Stimulated activated CD4-positive, alpha-beta T cell treated with anti-CD3 and anti-CD28 coated beads, Interleukin-15, amount 100 ng/mL, for 48 hours (primary cell): ENCODE measurements at places on chromosomes 5 and 9.
A peak's percentile ranks its signal among the peaks of the same experiment; 100 is the strongest.

DNA sequence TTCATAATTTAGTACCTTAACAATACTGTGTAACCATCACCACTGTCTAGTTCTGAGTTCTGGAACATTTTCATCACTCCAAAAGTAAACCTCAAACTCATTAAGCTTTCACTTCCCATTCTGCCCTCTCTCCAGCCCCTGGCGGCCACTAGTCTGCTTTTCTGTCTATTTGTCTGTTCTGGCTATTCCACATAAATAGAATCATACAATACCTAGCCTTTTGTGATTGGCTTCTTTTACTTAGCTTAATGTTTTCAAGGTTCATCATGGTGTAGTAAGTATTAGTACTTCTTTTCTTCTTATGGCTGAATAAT, 138.7 kb downstream of the RAPGEF6 start:
- no peak for DNase-seq

GRCh38 chr9:124718928-124719327, 52.2 kb downstream of the NR6A1 start:
- no peak for DNase-seq

GRCh38 chr5:158305861-158306260, 446.9 kb upstream of the CLINT1 start:
- no peak for DNase-seq

DNA sequence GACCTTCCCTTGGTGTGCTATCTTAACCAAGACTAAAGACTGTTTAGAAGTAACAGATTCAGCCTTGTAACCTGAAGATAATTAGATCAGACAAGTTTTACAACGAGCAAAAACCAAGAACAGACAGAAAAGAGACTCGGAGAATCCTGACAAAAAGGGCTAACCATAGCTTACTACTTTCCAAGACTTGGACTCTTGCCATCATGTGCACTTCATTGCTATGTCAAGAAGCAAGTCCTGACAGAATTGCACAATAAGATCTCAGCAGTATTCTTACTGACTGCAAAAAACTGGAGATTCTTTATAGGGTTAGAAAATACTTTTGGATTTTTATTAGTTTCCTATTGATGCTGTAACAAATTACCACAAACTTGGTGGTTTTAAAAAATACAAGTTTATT, 1539.0 kb upstream of the NUDT12 start:
- no peak for DNase-seq

DNA sequence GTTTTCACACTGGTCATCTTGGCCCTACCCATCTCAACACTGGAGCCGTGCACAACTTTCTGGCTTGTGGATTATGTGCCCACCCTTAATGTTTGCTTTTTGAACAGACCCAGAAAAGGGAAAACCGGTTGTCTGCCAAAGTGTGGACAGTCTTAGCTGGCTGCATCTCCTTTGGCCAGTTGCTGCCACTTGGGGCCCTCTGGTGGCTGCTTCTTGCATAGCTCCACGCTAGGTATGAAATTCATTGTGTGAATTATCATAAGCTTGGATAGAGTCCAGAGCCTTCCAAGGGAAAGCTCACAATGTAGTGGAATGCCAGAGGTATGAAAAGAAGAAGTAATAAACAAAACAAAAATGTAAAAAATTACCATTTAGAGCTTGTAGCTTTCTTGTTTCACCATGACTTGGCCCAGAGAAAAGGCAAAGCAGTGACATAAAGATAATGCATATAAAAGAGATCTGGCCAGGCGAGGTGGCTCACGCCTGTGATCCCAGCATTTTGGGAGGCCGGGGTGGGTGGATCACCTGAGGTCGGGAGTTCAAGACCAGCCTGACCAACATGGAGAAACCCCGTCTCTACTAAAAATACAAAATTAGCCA, 12.5 kb upstream of the SLC36A3 start:
- peak; percentile 46 for DNase-seq

DNA sequence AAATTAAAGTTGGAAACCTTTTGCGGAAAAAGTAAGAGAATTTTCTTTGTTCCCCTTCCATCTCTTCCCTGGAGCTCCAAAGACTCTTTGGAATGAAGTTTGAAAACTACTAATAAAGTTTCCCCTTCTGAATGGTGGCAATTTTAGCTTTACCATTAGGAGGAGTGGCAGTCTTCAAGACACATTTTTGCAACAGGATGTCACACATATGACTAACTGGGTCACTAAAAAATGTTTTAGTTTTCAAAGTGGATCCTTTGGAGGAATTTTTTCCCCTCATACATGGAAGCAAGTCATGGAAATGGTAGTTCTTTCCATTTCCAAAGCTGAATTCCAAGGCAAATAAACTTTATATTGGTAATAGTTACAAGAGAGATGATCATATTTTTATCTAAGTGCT, 15.6 kb downstream of the FBXO4 start:
- no peak for DNase-seq

DNA sequence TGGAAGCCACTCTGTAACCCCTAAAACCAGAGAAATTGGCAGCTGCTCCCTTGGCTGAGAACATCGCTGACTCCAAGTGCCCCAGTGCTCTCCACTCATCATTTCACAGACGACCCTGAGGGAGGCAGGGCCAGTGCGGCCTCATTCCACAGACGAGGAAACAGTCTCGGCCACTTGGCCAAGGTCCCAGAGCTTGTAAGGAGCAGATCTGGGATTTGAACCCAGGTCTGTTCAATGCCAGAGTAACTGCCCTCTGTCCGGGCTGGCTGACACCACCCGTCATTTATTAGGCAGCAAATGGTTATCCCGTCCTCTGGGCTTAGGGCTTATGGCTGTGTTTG, 19.9 kb upstream of the IER5L start:
- DNase-seq: no peak

GRCh38 chr5:141413540-141414069, 818 bp downstream of the PCDHGA10 start:
- DNase-seq: no peak

DNA sequence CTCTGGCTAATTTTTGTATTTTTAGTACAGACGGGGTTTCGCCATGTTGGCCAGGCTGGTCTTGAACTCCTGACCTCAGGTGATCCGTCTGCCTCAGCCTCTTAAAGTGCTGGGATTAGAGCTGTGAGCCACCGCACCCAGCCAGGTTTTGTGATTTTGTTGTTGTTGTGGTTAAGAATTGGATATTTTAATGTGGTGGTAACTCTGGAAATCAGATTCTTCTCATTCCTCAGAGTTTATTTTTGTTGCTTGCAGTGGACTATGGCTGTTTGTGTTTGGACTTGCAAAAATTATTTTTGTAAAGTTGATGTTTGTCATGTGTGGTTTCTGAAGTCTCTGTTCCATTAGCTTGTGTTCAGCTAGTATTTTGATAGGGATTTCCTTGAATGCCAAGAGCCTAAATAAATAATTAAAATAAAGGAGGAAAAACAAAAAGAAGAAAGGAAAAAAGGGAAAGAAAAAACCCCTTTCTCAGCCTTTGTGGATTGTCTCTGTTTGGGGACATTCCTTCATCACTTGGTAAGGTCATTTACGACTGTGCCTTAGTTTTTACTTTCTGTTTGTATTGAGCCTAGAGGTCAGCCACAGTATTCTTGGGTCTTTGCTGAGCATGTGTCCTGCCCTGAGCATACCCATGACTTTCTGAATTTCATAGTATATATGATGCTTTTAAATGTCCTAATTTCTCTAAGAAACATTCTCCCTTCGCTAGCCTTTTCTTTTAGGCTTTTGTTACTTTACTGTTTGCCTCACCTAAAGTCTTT, 37.3 kb downstream of the PBX3 start:
- DNase-seq: no peak
